ENCODE measurements at places on chromosomes 12 and 14.

GRCh38 chr14:104937161-104937560 lies 12.5 kb downstream of the PLD4 start:
- DNase-seq: no peak

DNA sequence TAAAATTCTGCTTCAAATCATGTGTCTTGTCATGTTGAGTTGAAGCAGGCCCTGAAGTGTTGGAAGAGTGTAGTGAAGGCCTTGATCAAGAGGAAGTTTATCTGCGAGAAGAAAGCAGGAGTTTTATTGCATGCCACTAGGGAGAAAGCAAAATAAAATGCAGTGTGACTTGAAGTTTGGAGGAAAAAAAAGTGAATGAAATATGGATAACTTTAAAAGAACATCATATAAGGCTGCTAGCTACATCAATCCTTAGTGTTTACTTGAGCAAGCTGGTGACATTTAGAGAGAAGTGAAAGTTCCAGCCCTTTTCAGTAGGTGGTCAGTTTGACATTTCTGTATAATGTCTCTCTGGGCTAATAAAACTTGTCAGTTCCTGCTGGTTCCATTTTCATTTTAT lies 841.1 kb downstream of the TMTC2 start:
- no peak for DNase-seq

DNA sequence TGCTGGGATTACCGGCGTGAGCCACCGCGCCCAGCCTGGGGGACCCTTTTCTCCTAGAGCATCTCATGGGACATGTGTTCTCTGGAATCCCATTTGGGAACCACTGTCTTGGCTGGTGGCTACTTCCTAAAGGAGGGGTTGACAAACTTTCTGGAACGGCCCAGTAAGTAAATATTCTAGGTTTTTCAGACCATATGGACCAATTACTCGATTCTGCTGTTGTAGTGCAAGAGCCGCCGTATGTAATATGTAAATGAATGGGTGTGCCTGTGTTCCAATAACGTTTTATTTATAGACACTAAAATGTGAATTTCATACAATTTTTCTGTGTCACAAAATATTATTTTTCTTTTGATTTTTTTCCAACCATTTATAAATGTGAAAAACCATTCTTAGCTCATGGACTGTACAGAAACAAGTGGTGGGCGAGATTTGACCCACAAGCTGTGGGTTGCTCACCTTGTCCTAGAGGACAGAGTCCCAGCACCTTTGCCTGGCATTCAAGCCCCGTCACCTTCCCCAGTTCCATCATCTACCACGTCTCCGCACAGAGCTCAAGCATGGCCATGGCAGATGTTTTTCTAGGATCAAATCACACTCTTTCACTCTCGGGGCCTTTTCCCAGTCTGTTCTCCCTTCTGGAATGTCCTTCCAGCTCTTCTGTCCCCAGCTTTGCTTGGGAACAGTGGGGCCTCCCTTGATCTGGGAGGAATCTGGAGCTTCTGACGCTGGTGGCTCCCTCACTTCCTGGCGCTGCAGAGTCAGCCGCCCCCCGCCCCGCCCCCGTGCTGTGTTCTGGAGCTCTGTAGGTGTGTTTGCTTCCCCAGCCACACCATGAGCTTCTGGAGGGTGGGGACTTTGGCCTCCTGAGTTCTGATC lies 17.9 kb upstream of the RCOR1 start:
- no peak for DNase-seq

- DNase-seq: peak; percentile 51
Observed at GRCh38 chr12:79438480-79439174, 252.1 kb downstream of the PAWR start.

DNA sequence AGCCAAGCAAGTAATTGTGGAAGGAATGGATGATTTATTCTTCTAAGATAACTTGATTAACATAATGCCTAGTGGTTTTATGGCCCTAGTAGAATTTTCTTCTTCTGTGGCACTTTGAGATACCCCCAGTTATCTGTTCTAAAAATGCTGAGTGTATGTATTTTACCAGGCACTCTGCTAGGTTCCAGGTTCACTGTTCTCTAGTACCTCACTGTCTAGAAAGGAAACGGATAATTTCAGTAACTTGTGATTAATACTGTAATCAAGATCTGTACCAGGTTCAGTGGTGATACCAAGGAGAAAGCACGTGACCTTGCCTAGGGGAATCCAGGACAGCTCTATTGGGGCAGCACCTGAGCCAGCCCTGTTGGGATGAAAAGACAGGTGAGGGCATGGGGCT lies 8.0 kb downstream of the ANO6 start:
- no peak for DNase-seq

DNA sequence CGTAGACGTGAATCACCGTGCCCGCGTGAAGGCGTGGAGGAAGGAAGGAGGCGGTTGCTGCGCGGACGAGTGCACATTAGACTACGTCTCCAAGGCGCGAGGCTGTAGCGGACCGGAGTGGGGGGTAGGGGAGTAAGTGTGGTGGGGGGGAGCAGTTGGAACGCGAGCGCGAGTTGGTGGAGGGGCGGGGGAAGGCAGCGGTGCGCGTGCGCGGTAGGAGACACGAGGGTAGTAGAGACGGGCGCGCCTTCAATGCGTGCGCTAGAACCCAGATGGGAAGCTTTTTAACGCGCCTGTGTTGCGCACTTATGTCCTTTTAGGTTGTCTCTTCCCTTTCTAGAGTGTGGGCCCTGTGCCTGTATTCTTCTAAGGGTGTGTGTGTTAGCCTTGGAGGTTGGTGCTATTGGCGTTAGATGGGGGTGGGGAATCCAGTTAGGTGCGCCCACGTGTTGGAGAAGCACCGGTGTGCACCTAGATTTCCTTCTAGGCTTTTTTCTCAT lies 604 bp downstream of the EIF4B start:
- DNase-seq: peak; percentile 65

Measured in epithelial cell of esophagus (primary cell).